ENCODE measurements at places on chromosomes 7 and 10.

GRCh38 chr10:92081641-92082040 lies 158.1 kb downstream of the BTAF1 start:
- no peak for DNase-seq

GRCh38 chr7:99137411-99138180 lies 6.3 kb downstream of the SMURF1 start:
- DNase-seq = no peak

DNA sequence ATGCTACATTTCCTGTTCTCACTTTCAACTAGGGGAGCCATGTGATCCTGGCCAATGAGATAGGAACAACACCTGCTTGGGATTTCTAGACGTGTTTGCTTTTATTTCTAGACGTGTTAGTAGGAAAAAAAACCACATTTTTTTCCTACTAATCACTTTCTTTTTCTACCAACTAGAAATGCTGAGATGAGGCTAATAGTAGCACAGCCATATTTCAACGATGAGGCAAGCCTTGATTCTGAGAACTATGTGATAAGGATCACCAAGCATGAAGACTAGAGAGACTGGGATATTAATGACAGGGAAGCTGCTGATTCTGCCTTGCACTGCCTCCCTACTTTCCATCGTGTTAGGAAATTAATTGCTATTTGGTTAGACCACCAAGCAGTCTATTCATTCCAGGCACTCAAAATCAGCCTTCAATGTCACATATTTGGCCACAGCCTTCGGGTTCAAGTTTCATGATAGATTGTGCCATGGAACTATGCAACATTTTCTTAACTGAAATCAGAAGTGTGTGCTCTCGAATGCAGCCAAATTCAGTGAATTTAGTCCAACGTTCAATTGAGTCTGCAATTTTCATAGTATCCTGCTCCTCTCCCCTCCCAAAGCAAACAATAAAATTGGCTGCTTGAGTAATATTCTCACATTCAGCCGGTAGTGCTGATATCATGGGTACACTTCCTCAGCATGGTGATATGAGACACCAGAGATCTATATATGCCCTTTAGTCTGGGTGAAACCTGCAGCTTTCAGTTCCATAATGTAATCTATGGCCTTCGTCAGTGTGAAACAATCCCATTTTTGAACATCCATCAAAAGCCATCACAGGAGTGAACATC lies 98.1 kb downstream of the GPR37 start:
- DNase-seq = no peak

DNA sequence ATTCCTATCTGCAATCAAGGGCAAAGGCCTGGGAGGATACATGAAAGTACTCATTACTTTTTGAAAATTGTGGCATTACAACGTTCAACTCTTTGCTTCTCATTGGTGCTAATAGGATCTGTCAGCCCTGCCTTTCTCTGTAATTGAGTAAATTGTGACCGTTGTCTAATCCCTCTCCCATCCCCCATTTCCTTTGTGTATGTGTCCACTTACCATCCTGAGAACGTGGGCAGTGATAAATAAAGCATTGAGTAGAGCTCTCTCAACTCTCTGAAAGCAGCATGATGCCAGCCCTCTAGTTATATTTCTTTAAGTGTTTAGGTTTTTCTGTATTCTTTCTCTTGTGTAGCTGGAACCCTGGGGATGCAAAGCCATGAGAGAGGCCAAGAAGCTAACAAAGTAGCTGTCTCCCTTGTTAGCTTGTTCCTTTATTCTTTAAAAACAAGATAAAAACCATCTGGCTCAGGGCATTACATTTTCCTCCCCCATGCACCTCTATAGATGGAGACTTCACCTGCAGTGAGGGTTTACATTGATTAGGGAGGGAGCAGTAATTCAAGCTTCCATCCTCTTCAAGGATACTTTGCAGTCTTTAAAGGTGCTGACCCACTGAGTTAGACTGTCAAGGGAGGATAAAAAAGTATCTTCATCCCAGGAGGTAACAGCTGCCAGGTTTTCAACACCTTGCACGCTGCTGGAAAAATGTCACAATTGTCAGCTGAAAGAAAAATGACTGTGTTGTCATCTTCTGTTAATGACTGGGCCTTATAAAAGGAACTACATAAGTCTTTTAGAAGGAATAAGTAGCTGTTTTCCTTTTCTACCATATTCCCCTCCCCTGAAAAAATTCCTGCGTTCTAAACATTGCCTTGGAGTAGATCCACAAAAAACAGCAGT lies 112.3 kb downstream of the BTRC start:
- DNase-seq = no peak

- DNase-seq = peak; percentile 82
Observed at GRCh38 chr10:128047351-128047750, 78.9 kb downstream of the MKI67 start.

DNA sequence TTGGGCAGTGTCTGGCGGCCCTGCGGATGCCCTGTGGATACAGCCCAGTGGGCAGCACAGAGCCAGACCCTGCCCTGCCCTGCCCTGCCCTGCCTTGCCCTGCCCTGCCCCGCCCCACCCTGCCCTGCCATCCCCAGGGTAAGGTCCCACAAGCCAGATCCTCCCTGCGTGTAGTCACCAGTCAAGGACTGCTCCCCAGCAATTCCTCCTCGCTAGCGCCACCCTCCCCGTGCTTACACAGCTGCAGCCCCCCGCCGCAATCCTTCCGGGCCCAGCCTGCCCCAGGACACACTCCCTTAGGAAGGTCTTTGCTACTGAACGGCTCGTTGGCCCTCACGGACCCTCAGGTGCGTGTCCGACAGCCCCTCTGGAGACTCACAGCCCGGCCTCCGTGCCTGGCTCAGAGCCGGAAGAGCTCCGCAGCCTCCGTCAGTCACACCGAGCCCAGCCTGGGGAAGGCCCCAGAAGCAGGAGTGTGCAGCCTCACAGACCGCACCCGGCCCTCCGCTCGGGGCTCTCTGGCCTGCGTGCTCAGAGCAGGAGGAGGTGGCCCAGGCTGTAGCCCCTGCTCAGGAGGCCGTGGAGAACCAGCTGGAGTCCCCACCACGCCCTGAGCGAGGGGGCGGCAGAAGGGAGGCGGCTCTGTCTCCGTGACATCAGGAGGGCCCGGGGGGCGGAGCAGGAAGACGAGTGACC lies 68.3 kb downstream of the PWWP2B start:
- DNase-seq = no peak

- DNase-seq = no peak
Observed at GRCh38 chr7:21142081-21142480, 285.8 kb upstream of the SP4 start.

GRCh38 chr7:155215576-155216325 lies 81.9 kb upstream of the INSIG1 start:
- DNase-seq = no peak

DNA sequence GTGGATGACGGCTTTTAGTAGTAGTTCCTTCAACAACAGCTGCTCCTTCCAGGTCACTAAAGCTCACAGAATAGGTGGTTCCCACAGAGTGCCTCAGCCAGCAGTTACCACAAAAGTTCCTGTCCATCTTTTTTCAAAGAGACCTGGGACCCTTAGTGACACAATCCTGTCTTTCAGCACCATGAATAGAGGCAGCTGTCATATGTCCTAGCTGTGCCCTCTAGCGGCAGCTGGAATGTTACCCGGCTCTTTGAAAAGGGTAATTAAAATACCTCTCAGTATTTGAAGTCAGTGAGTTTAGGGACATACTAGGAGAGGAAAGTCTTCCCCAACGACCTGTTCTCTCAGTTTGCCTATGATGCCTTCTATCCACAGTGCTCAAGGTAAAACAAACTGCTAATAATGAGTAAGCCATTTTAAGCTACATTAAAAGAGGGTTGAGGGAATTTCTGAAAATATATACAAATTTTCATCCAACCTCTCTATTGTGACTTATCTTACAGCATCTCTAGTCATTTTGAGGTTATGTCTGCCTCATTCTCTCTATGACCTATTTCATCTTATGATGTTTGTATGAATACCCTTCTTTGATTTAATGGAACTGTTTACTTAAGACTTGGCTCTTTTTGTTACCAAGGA lies 290.8 kb downstream of the NXPH1 start:
- no peak for DNase-seq

DNA sequence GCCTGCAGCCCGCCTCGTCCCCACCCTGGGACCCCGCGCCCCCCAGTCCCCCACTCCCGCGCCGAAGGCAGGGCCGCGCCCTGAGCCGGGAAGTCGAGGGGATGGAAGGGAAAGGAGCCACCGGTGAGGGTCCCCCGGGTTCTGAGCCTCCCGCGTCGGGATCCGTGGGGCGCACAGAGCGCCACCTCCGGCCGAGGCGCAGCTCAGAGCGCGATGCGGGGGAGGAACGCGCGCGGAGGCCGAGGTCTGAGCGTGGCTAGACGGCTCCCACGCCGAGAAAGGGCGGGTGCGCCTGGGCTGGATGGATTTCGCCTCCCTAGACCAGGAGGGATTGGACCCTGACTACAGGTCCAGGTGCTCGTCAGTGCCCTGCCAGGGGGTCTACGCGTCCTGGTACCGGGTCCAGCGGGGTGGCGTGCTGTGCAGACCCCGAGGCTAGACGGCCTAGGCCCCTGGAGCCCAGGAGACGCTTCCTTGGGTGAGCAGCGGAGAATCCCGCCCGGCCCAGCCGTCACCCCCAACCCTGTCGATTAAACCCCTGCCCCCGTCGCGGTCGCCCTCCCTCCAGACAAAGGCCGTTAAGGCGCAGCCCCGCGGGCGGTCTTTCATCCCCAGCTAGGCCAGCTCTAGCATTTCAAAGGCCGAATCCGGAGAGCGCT lies 986 bp upstream of the PDGFA start:
- DNase-seq = no peak

GRCh38 chr10:117412469-117413010 lies 37.3 kb upstream of the PDZD8 start:
- no peak for DNase-seq

GRCh38 chr10:12019283-12019971 lies 23.2 kb downstream of the UPF2 start:
- DNase-seq = no peak

GRCh38 chr7:81284576-81284975 lies 365.7 kb upstream of the SEMA3C start:
- DNase-seq = no peak

DNA sequence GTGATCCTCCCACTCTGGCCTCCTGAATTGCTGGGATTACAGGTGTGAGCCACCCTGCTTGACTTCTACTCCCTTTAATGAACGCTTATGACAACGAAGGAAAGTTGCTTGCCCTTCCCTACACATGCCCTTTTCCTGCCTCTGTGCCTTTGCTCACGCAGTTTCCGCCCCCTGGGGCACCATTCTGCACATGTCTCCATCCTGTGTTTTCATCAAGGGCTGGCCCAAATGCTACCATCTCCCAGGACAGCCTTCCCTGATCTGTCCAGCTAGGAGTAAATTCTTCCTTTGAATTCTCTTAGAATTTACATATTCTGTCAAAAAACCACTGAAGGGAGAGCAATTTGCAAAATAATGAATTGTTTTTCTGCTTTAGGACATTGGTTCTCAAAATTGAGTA lies 50.0 kb upstream of the KMT2C start:
- DNase-seq = no peak

GRCh38 chr10:5557799-5558771 lies 33.3 kb downstream of the CALML3 start:
- no peak for DNase-seq

- no peak for DNase-seq
Observed at GRCh38 chr7:98641646-98642500, 24.8 kb downstream of the NPTX2 start.

- DNase-seq = no peak
Observed at GRCh38 chr7:129394982-129395914, 39.0 kb upstream of the STRIP2 start.

DNA sequence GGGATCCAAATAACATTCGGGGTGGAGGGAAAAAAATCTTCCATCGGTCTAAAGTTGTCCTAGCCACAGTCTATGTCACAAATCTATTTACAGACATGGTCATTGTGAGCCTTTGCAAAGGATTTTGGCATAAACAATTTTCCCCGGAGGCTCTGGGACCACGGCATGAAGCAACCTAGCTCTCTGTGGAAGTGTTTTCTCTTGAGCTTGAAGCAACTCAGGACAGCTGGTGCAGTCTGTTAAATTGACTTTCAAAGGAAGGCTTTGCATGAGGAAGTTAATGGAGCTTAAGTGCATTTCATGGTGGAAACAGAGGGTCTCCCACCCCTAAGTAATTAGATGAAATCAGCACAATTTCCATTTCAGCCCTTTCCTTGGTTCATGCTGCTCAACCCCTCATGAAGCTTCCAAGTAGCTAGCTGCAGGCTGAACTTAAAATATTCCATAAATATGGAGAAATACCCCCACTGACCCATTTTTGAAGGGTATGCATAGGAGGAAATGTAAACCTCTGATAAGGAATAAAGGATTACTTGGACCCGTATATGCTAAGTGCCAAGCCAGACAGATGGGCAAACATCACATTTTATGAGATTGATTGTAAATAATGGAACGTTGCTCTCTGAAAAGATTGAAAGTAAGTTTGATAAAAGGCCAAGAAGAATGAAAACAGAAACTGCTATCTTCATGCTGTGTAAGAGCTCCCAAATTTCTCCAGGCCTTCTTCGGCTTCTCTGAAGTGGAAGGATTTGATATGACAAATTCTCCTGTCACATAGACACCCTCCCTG lies 39.9 kb downstream of the CCDC3 start:
- DNase-seq = no peak

GRCh38 chr7:6398943-6399342 lies 48.8 kb downstream of the DAGLB start:
- DNase-seq = no peak

GRCh38 chr7:24365606-24366005 lies 81.6 kb downstream of the NPY start:
- DNase-seq = no peak
